Naive B cell (primary cell): ENCODE measurements at places on chromosomes 6 and 20.

- DNase-seq = no peak
Measured at GRCh38 chr6:165718491-165718891, 55.5 kb upstream of the PDE10A start.

GRCh38 chr20:19335916-19336315, 123.5 kb downstream of the SLC24A3 start:
- no peak for DNase-seq

GRCh38 chr6:166814390-166814789, 142.0 kb downstream of the RNASET2 start:
- DNase-seq = no peak

DNA sequence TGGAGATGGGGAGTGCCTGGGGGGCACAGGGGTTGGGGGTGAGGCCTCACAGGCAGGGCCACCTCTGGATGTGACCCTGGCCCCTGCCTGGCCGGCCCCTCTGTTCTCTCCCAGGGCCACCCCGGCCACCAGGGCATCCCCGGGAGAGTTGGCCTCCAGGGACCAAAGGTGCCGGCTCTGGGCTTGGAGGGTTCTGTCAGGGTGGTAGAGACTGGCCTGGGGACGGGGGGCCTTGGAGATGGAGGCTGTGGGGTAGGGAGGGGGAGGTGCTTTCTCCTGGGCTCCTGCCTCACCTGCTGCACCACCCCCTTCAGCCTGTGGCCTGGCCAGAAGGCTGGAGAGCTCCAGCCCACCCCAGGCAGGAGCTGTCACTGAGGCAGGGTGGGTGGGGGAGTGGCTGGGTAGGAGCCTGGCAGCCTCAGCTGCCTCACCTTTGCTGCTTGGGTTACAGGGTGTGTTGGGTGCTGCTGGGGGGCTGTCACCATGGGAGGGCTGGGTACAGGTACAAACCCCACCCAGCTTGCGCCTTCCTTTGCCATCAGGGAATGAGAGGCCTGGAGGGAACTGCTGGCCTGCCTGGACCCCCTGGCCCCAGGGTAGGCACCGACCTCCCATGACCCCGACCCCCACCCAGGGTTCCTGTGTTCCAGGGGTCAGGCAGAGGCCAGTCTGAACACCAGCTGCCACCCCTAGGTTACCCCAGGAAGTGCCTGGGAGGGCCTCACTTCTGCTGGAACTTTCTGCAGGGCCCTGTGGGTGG, 32.7 kb downstream of the COL20A1 start:
- DNase-seq = no peak

DNA sequence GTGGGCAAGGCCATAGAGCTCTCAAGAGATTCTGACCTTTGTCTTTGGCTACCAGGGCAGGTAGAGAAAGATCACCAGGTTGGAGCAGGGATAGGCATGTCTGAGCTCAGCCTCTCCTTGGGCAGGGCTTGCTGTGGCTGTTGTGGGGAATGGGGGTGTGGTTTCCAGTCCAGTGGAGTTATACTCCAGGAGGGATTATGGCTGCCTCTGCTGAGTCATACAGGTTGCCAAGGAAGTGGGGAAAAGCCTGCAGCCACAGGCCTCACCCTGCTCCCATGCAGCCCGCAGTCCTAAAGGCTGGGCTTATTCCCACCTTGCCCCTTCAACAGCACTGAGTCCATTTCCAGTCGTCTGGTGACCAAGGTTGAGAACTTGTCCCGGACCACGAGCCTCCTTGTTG, 21.9 kb downstream of the MEP1A start:
- DNase-seq = no peak

DNA sequence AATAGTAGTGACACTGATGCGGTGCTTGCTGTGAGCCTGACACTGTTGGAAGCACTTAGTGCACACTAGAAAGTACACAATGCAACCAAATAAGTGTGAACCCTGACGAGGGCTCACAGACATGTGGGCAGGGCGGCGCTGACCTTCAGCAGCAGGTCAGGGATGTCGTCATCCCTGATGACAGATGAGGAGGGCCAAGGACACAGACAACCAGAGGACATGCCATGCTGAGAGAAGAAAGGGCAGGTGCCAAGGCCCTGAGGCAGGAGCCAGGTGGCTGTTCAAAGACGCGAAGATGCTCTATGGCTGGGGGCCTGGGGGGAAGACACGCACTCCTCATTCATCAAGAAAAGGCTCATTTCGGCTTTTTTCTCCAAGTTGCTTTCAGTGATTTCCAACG, 176.4 kb upstream of the CST7 start:
- no peak for DNase-seq

- DNase-seq = no peak
Measured at GRCh38 chr20:55329108-55329507, 676.2 kb downstream of the CBLN4 start.

DNA sequence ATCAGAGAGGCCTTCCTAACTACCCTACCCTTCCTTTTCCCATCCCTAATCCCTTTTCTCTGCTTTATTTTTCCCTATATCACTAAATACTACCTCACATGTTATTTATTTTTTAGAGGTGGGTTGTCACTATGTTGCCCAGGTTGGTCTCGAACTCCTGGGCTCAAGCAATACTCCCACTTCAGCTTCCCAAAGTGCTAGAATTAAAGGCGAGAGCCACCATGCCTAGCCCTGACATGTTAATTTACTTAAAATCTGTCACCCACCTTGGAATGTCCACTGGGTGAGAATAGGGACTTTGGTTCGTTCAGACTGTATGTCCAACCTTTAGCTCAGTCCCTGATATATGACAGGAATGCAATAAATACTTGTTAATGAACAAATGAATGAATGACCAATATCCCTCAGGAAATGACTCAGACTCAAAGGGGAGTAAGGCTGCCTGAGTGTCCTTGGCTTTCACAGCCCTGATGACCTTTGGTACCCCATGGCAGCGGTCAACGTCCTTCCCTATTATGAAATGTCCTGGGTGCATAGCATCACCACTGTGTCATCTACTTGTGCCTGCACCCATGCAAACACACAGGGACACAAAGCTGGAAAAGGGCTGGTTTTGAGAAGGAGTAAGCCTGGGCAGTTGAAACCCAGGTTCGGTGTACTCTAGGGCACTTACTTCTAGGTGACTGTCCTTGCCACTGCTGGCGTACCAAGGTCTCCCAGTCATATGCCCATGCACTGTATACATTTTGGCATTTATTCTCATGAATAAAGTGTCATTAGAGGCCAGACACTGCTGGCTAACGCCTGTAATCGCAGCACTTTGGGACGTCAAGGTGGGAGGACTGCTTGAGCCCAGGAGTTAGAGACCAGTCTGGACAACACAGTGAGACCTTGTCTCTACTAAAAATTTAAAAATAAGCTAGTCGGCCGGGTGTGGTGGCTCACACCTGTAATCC, 26.5 kb downstream of the BCL2L1 start:
- no peak for DNase-seq

DNA sequence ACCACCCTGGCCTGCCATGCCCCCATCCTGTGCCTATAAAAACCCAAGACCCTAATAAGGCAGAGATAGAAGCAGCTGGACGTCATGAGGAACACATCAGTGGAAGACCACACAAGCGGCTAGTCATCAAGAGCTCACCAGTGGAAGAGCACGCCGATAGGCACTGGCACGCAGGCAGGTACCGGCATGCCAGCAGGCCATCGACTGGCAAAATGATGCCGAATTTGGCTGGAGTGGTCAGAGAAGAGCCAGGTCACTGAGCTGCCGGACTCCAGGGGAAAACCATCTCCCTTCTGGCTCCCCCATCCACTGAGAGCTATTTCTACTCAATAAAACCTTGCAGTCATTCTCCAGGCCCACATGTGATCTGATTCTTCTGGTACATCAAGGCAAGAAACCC, 227.6 kb upstream of the EXOC2 start:
- DNase-seq = no peak

- no peak for DNase-seq
Measured at GRCh38 chr6:64998204-64998603, 708.8 kb downstream of the EYS start.

DNA sequence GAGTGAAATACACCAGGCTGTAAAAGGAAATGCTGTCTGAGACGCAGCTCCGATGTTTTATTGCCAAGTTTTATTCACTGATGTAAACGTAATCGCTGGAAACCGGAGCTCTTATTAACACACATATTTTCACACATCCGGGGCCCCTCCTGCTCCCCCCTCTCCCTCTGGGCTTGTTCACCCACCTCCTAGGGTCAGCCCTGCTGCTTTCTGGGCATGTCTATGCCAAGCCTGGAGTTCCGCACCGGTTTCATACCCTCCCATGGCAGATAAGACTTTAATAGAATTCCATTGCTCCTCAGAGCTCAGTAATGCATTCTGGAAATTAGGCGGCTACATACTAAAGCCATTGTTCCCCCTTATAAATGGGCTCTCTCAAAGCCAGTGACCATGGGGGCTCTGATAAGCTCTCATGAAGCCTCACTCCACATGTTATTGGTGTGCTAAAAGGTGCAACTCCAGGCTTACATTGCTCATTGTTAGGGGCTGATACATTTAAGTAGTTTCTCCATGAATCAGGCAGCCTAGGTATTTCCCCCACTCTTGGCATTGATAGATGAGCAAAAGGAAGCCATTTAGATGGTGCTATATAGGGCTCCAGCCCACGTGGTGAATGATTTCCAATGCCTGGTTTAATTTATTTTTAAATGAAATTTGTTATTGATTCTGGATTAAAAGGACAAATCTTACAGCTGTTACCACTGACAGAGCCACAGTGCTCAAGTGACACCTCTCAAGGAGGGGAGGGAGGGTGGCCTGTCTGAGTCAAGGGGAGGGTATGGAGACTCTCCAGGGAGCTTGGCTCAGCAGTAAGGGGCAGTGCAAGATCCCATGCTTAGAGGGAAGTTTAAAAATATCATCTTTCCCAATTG, 4.5 kb upstream of the VSTM2L start:
- no peak for DNase-seq

GRCh38 chr20:9686866-9687265, 152.0 kb downstream of the PAK5 start:
- no peak for DNase-seq

GRCh38 chr6:169990095-169991030, 238.9 kb downstream of the ERMARD start:
- DNase-seq = peak; percentile 39

- DNase-seq = no peak
Measured at GRCh38 chr20:7091655-7092054, 324.2 kb downstream of the BMP2 start.

DNA sequence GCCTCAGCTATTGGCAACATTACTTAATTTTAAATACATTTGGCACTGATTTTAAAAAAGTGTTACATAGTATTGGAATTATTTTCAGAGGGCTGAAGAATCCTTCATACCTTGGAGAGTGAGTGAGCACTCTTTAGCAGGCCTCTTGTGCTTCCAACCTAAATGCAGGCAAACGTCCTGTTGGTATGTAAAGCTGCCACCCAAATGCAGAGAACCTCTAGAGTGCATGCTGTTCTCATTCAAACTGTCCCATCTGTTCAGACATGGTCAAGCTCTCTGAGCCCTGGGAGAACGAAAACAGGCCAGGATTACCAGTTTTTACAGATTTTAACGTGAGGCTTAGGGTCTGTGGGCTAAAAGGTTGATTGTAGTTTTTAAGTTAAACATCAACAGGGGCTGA, 378.0 kb upstream of the FLRT3 start:
- no peak for DNase-seq

DNA sequence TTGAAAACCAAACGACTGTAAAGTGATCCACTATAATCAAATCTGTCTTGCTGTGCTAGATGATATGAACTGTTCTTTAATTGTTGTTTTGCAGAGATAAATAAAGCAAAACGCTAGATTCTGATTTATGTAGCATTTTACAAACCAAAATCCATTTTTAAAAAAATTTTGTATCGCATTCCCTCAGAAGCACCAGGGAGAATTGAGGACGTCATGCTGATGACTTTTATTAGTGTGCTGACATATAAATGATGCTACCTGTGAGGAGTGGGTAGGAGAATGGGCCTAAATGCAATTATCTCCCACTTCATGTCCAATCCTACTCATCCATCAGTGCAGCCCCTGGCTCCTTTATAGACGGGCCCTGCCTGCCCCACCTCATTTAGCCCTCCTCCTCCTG, 282.4 kb downstream of the PACRG start:
- DNase-seq = no peak

GRCh38 chr6:116087437-116088027, 13.1 kb upstream of the NT5DC1 start:
- peak; percentile 12 for DNase-seq

GRCh38 chr20:37413379-37413778, 67.4 kb downstream of the SRC start:
- no peak for DNase-seq

DNA sequence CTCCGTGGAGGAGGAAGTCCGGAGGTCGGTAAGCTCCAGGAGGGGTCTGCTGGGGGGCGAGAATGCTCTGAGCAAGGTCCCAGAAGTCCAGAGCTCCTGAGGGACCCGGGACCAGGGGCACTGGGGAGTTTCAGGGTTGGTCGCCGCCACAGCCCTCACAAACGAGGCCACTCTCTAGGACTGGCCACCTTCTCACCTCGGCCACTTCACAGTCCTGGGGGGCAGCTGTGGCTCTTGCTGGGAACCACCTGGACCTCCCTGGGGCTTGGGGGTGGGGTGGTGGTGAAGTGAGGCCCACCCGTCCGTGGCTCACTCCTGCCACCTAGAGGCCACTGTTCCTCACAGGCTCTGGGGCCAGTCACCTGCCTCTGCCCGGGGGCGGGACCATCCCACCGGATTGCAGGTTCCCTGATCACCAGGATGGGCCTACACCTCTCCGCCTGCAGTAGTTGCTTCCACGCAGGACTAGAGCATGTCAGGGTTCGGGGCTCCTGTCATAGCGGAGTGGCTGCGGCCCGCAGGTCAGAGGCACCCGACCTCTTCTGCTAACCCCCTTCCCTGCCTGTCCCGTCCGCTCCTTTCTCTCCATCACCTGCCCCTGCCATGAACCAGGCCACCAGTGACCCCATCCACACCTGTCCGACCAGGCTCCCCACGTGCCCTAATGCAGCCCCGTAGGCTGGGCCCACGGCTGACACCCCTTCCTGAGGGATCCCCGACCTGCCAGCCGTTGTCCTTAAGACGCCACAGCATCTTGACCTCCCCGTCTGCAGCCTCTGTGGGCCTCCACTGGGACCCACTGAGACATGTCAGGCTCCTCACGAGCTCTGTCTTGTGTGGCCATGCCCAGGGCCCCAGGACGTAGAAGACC, 5.1 kb upstream of the TCEA2 start:
- peak; percentile 69 for DNase-seq

- DNase-seq = no peak
Measured at GRCh38 chr6:161117308-161117707, 125.7 kb downstream of the MAP3K4 start.

- no peak for DNase-seq
Measured at GRCh38 chr20:52434041-52434425, 242.5 kb upstream of the ZFP64 start.

- no peak for DNase-seq
Measured at GRCh38 chr6:150541576-150541975, 58.1 kb upstream of the PLEKHG1 start.

GRCh38 chr20:44367746-44368145, 12.2 kb downstream of the HNF4A start:
- DNase-seq = no peak

DNA sequence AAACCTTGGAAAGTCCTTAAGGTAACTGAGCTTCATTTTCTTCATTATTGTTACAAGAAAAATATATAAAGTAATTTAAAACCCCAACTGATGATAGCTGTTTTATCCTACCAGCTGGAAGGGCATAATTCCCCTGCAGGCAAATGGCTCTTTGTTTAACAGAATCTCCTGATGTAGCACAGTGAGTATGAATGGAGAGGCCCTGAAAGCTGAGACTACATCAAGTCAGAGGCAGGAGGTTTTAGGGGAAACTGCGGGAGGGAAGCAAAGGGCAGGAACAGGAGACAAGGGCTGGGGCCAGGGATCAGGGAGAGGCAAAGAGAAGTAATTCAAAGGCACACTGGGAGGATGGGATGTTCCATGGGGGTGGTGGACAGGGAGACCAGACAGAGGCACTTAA, 119.0 kb upstream of the LRFN2 start:
- DNase-seq = no peak
